ENCODE measurements at places on chromosomes 3 and 15. TPM values are rescaled to one million over a fixed set of nuclear protein-coding genes. Genes with fewer than 3 reads are reported as not detected.

DNA sequence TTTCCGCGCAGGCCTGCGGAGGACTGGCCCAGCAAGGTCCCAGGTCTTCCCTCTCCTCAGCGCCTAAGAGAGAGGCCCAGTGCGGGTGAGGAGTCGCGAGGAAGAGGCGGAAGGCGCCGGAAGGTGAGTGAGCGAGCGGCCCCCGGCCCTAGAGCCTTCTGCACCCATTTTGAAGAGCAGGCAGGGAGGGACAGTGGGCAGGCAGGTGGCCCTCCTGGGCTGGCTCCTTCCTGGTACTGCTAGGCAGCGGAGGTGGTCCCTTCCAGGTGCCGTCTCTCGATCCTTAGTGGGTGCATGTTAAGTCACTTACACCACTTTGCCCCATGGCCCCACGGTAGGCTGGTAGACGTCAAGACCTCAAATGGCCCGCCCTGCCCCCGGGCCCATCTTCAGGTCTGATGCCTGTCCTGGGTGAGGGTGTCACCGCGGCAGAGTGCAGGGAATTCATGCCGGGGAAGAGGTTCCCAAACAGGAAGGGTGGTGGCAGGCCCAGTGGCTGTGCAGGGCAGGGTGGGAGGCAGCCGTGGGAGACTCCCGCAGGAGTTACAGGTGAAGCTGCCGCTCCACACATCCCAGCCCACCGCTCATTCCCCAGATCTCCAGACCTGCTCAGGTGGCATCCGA is 14.4 kb downstream of the PAK6 start:
- no peak for DNase-seq

DNA sequence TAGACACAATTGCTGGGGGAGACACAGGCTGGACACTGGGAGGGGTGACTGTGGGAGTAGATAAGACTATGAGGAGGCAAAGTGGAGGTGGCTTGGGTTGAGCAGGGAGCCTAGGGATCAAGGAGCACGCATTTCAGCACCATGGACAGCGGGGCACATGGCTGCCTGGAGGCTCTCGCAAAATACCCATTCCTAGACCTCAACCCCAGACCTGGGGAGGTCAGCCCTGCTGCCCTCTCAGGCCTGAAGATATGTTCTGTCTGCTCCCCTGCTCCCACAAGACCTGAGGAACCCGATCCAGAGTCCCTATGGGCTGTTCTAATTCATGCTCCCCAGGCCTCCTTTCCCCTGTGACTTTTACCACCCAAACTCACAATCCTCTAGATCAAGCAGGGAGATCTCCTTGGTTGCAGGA is 16.0 kb upstream of the CPEB1 start:
- DNase-seq, result no peak

ABHD10 gene
- 6.5 TPM for total RNA-seq

- DNase-seq, result no peak
Observed at GRCh38 chr3:17006132-17006852, 121.5 kb downstream of the PLCL2 start.

AGBL1 gene
- total RNA-seq, result 0.06 TPM

PATL2 gene
- total RNA-seq, result 0.50 TPM

GRCh38 chr3:78882251-78882650 is 885.5 kb downstream of the ROBO1 start:
- no peak for DNase-seq

TRPM1 gene
- total RNA-seq, result not detected

GRCh38 chr3:3800685-3801493 is 1.7 kb downstream of the LRRN1 start:
- DNase-seq, result no peak

GRCh38 chr3:16452261-16452660 is 61.2 kb downstream of the RFTN1 start:
- DNase-seq, result no peak

GOLGA8S gene
- total RNA-seq, result 0.17 TPM

DNA sequence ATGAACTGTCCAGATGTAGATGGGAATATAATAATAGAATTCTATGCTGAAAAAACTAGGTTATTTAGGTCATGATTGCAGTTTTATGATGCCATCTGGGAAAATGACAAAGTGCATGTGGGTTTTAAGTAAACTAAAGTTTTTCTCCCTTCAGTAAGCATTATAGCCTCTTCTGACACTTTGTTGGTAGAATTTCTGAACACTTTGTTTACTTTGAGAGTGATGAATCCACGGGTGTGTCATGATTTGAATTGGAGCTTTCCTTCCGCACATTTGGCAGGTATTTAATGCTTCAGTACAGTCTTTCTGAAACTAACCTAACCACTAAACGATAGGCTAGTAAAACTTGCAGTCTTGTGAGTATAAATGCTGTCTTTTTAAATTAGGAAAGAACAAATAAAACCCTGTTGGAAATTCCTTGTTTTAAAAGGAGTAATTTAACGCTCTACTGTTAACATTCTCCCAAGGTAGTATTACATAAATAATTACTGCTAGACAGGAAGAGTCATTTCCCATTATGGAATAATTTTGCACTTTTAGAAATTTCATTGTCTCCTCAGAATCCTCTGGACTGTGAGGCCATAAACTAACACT is 7.0 kb downstream of the FILIP1L start:
- no peak for DNase-seq

PGBD4 gene
- total RNA-seq, result 1.2 TPM

- DNase-seq, result no peak
Observed at GRCh38 chr15:39184701-39185390, 396.0 kb upstream of the THBS1 start.

Measured in esophagus muscularis mucosa (tissue), 4 donors.